Mesothelial cell of epicardium (in vitro differentiated cells): ENCODE measurements at places on chromosomes 13 and 19. TPM values are rescaled to one million over a fixed set of nuclear protein-coding genes. Genes with fewer than 3 reads are reported as not detected.

The CCDC9 gene
- 45.6 to 49.2 TPM (median 46.8 TPM) in 3 replicates for total RNA-seq

The RGL3 gene
- 80.8 to 84.8 TPM (median 82.6 TPM) in 3 replicates for total RNA-seq

The MAST1 gene
- 4.0 to 5.8 TPM (median 4.4 TPM) in 3 replicates for total RNA-seq

The LMTK3 gene
- total RNA-seq, result 19.4 to 21.3 TPM (median 20.4 TPM) in 3 replicates

The CAPNS1 gene
- 425 to 453 TPM (median 451 TPM) in 3 replicates for total RNA-seq

The ADAMTSL5 gene
- total RNA-seq, result 4.0 to 4.6 TPM (median 4.3 TPM) in 3 replicates

The ITM2B gene
- 244 to 250 TPM (median 249 TPM) in 3 replicates for total RNA-seq

The ELSPBP1 gene
- 1.0 TPM in 1 of 3 replicates, not detected in the others for total RNA-seq

The KLK3 gene
- total RNA-seq, result not detected in 3 replicates

The FCHO1 gene
- 3.8 to 6.2 TPM (median 4.6 TPM) in 3 replicates for total RNA-seq

The IQCN gene
- total RNA-seq, result 14.8 to 17.1 TPM (median 16.8 TPM) in 3 replicates

The CCDC194 gene
- total RNA-seq, result 8.7 to 11.9 TPM (median 10.9 TPM) in 3 replicates

The SLC17A7 gene
- 0.34 to 0.45 TPM (median 0.35 TPM) in 3 replicates for total RNA-seq

The ZNF813 gene
- total RNA-seq, result 5.4 to 6.1 TPM (median 6.0 TPM) in 3 replicates

The CYP4F2 gene
- total RNA-seq, result not detected in 3 replicates

- H3K27ac ChIP-seq, result no peak overlapping the region
- peaks cover 72% of the 10 kb centered on the region for H3K27me3 ChIP-seq
- no peak overlapping the region for H3K4me3 ChIP-seq
- no peaks in the 10 kb centered on the region for H3K36me3 ChIP-seq
Measured at GRCh38 chr19:29379257-29380021, 146.4 kb upstream of the VSTM2B start.

DNA sequence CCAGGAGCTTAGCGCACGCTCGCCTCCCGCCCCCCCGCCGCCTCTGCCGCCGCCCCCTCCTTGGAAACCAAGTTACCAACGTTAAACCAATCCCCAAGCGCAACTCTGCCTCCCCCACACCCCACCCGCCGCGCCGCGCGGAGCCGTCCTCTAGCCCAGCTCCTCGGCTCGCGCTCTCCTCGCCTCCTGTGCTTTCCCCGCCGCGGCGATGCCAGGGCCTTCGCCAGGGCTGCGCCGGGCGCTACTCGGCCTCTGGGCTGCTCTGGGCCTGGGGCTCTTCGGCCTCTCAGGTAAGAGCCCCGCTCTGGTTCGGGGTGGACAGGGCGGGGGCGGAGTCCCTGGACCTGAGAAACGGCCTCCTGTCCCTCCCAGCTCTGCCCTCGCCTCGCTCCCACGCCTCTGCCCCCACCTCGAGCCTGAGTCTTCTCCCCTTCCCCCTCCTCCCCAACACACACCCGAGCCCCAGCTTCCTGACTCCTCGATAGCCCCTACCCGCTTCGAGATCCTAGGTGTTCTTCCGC lies at the start of gene ICAM5:
Gene ICAM5, plus strand, starts transcription at position 117 of the 521 bp plus-strand sequence. Its CDS starts 92 bp downstream, at position 209.
- peaks cover 45% of the 10 kb centered on the region for H3K4me1 ChIP-seq
- H3K27ac ChIP-seq, result peak within 1 kb of the TSS; percentile 71
- no peak for DNase-seq
- no peaks in the 10 kb centered on the region for H3K36me3 ChIP-seq
- peaks cover 100% of the 10 kb centered on the region for H3K27me3 ChIP-seq

- H3K27me3 ChIP-seq, result no peaks in the 10 kb centered on the region
- DNase-seq, result no peak
- H3K4me3 ChIP-seq, result no peak overlapping the region
- H3K4me1 ChIP-seq, result peaks cover 4% of the 10 kb centered on the region
- H3K27ac ChIP-seq, result peak overlapping the region; percentile 33
Measured at GRCh38 chr19:23254141-23254910, 4.1 kb upstream of the ZNF724 start.

- no peak overlapping the region for H3K4me3 ChIP-seq
- H3K36me3 ChIP-seq, result no peaks in the 10 kb centered on the region
- DNase-seq, result no peak
- peaks cover 30% of the 10 kb centered on the region for H3K27me3 ChIP-seq
Measured at GRCh38 chr13:33353646-33354045, 68.1 kb upstream of the STARD13 start.

- peak overlapping the region; percentile 88 for H3K27ac ChIP-seq
- no peak for DNase-seq
- no peaks in the 10 kb centered on the region for H3K27me3 ChIP-seq
Measured at GRCh38 chr13:42174344-42175162, 97.4 kb upstream of the AKAP11 start.

DNA sequence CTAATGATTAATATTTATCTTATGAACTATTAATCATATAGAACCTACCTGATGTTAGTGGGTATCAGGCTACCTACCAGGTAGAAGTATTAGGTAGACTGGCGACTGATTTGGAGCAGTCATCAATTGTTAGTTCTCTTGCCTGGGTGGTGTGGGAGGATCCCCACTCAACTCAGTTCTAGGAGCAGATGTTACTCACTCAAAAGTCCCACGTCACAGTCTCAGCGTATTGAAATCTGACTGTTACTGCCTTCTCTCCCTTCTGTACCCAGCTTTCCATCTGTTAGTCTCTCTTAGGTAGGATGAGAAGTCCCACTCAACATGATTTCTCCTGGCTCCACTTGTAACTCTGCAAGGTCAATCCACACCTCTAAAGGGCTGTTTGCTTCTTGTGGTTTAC lies 102.7 kb downstream of the OLFM4 start:
- H3K27ac ChIP-seq, result no peak overlapping the region
- no peak overlapping the region for H3K4me3 ChIP-seq
- peaks cover 5% of the 10 kb centered on the region for H3K27me3 ChIP-seq
- H3K36me3 ChIP-seq, result no peaks in the 10 kb centered on the region
- peaks cover 11% of the 10 kb centered on the region for H3K4me1 ChIP-seq
- DNase-seq, result no peak

- H3K4me3 ChIP-seq, result no peak overlapping the region
- H3K4me1 ChIP-seq, result no peaks in the 10 kb centered on the region
- no peaks in the 10 kb centered on the region for H3K27me3 ChIP-seq
- H3K36me3 ChIP-seq, result peaks cover 1% of the 10 kb centered on the region
- no peak overlapping the region for H3K27ac ChIP-seq
Measured at GRCh38 chr13:81957121-81957520, 1616.2 kb upstream of the SPRY2 start.

DNA sequence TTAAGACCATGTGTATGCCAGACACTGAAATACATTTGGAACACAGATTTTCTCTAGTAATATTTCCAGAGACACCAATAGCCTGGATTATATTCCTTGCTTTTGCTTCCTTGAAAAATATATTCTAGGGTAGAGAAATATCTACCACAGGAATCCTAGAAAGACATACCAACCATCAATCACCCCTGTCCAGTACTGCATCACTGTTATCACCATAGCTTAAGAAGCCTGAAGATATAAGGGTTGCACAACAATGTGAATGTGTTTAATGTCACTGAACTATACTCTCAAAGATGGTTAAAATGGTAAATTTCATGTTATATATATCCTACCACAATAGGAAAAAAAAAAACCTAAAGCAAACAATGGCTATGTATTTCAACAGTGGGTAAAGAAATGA lies 163.6 kb downstream of the DIAPH3 start:
- H3K27ac ChIP-seq, result no peak overlapping the region
- no peaks in the 10 kb centered on the region for H3K27me3 ChIP-seq
- DNase-seq, result no peak
- H3K4me1 ChIP-seq, result no peaks in the 10 kb centered on the region
- no peak overlapping the region for H3K4me3 ChIP-seq
- H3K36me3 ChIP-seq, result peaks cover 8% of the 10 kb centered on the region

- DNase-seq, result peak; percentile 57
- H3K27me3 ChIP-seq, result peaks cover 7% of the 10 kb centered on the region
- H3K4me3 ChIP-seq, result no peak overlapping the region
- H3K36me3 ChIP-seq, result no peaks in the 10 kb centered on the region
Measured at GRCh38 chr19:13597640-13598039, 91.4 kb upstream of the CACNA1A start.

GRCh38 chr13:76570510-76570971 lies 315.7 kb downstream of the KCTD12 start:
- no peak overlapping the region for H3K4me3 ChIP-seq
- no peaks in the 10 kb centered on the region for H3K27me3 ChIP-seq
- no peaks in the 10 kb centered on the region for H3K4me1 ChIP-seq
- H3K27ac ChIP-seq, result no peak overlapping the region

DNA sequence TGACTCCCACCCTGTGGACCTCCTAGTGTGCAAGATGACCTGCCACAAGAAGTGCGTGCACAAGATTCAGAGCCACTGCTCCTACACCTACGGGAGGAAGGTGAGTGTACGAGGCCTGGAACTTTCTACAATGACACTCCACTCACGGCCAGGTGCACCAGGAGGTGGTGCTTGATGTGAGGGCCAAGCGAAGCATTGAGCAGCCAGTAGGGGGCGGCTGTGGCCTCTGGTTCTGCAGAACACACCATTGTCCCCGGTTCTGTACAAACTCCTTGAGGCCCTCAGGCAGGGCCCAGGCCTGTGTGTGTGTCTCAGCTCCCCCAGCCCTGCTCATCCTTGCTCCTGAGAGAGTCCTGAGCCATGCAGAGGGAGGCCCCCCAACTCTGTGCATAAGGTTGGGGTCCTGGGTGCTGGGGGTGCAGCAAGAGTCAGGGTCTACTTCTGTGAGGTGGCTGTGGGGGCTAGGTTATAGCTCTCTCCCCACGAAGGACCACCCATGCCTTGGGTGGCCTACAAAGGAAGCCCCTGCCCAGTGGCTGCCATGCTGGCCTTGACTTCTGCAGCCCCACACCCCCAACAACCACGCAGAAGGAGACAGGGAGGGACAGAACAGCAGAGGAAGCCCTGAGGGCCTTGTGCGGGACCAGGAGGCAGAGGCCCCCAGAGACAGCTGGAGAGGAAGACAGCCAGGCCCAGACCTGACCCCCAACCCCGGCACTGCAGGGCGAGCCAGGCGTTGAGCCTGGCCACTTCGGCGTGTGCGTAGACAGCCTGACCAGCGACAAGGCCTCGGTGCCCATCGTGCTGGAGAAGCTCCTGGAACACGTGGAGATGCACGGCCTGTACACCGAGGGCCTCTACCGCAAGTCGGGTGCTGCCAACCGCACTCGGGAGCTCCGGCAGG lies 9.7 kb upstream of the USE1 start:
- H3K27me3 ChIP-seq, result no peaks in the 10 kb centered on the region
- no peak overlapping the region for H3K4me3 ChIP-seq
- DNase-seq, result no peak
- no peaks in the 10 kb centered on the region for H3K4me1 ChIP-seq

DNA sequence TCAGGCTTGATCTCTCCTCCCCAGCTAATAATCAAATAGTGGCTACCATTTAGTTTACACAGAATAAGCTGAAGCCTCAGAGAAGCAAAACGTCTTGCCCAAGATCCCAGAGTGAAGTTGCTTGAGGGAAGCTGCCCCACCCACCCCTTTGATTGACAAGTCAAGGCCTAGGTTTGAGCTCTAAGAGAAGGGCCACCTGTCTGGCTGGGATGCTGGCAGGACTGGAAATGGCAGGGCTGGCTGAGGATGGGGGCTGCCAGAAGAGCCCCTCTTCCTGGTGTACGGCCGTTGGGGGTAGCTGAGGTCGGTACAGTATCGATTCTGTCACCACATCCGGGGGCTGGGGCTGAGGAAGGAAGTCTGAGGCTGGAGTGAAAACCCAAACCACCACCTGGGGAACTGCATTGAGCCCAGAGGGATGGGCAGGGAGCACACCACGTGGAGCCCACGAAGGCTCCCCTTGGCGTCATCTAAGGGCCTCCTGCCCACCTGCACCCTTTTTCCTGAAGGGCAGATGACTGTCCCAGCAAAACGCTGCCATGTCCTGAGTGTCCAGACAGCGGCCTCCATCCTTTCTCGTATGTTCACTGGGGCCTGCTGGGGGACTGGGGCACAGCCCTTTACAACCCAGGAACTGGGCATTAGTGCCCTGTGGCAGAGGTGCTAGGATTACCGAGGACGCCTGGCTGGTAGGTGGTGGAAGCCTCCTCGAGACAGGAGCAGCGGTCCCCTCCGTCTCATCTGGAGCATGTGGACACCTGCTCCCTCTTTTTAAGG lies 1.4 kb upstream of the PRKD2 start:
- DNase-seq, result no peak
- peak overlapping the region; percentile 83 for H3K27ac ChIP-seq
- peaks cover 10% of the 10 kb centered on the region for H3K36me3 ChIP-seq
- peak overlapping the region; percentile 92 for H3K4me3 ChIP-seq
